ENCODE measurements at places on chromosomes 7 and 10.
A peak's percentile ranks its signal among the peaks of the same experiment; 100 is the strongest.

DNA sequence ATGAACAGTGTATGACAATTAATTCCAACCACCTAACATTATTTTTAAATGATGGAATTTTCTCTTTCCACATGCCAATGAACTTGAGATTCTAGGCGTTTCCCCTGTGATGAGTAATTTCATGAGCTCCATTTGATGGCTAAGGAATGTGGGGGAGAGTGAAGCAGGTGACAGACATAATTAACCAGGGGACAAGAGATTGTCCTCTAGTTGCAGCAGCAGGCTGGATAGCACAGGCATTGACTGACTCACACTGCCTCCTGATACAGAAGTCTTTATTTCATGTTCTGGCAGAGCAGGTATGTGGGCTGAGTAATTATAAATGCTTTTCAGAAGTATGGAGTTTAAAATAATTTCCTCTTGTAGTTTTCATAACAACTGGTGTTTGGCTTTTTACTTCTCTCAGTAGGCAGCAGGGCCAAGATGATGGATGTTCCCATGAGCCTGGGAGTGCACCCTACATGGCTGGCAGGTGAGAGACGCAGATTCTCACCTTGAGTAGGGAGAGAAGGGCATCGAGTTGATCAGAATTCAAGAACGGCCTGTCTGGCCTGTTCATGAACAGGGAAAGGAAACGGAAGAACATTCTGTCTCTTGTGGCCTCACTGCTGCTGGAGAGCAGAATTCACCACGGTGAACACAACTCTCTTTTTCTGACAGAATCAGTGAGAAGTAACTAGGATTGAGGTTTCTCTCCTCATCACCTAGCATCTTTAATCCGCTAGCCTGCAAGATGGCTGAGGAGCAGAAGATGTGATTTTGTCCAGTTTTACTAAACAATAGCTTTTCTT lies 118.8 kb downstream of the AOAH start:
- peak; percentile 20 for DNase-seq

DNA sequence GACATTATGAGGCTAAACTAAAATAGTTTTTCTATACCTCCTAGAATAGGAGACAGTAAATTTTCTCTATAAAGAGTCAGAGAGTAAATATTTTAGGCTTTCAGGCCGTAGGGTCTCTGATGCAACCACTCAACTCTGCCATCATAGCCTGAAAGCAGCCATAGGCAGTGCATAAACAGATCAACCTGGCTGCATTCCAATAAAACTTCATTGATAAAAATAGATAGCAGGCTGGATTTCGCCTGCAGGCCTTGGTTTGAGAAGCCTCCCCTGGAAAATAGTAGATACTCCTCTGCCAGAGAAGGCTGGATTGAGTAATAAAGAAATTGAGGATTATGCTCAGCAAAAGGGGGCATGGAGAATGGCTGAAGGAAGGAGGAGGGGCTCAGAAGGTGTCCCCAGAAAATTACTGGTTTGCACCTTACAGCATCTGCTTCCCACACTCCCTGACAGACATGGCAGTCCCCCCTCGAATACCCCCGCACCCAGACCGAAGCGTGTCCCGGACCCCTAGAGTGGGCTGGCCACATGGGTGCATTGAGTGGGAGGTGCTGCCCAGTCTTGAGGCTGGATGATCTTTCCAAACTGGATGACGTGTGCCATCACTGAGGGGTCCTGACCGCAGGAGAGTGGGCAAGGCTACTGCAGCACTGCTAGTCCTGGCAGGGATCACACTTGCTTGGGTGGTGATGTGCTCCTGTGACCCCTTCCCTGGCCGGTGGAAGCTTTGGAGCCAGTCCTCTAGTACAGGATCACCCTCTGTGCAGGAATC lies 126.6 kb downstream of the PTPN20 start:
- no peak for DNase-seq

GRCh38 chr7:155281398-155281969 lies 16.2 kb upstream of the INSIG1 start:
- no peak for DNase-seq

GRCh38 chr10:72038458-72039001 lies 49.8 kb downstream of the SPOCK2 start:
- peak; percentile 87 for DNase-seq

- DNase-seq = no peak
These were observed 57.3 kb downstream of the CSGALNACT2 start for GRCh38 chr10:43195557-43195956.
